ENCODE measurements at places on chromosomes 12 and 14.

GRCh38 chr12:12582193-12582881 lies 19.7 kb upstream of the DUSP16 start:
- DNase-seq, result no peak

GRCh38 chr14:74504412-74504811 lies 10.8 kb downstream of the ISCA2 start:
- no peak for DNase-seq

- DNase-seq, result no peak
Measured at GRCh38 chr12:44780221-44780790, 95.8 kb downstream of the NELL2 start.

DNA sequence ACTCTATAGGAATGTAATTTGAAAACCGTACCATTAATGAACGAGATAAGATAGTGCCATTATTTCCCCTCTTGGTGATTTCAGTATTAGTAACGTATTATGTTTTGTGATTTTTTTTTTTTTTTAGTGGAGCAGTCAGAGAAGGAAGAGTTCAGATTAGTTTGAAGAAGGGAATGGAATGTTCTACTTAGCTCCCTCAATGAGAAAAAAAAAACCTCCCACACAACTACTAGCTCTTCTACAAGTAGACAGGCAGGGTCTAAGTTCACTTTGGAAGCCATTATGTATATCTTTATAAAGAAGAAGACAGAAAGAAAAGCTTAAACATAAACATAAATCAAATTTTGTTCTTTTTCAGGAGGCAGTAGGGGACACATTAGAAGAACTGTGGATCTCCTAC lies 27.3 kb downstream of the PNMA1 start:
- no peak for DNase-seq

- no peak for DNase-seq
Measured at GRCh38 chr14:22487941-22488340, 101.1 kb downstream of the DAD1 start.

DNA sequence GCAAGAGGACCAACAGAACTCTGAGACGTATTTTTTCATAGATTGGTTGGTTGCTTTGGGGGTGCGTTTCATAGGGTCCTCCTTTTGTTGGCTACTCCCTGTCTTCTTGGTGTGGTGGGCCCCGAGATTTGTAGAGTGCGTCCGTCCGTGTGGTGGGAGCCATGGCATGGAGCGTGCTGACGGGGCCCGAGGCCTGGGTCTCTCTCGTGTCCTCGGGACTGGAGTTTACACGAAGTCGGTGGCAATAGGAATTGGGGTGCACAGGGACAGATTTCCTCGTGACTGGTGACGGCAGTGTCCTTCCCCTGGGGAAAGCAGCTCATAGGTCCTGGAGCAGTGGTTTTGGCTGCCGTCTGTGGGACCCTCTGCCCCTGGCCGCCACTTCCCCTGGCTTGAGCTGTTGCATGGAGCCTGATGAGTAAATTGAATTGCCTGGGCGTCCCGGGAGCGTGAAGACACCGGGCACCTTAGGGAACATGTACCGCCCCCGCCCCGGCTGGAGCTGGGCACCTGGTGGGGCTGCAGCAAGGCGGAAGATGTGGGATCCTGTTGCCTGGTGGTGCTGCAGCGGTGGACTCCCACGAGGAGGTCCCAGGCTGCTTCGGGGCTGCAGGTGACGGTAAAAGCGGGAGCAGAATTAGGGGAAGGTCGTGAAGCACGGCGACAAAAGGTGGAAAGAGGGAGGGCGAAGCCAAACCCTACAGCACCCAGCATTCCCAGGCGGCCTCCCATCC lies 153.7 kb upstream of the ALG10B start:
- no peak for DNase-seq

All from activated T-helper 1 cell treated with anti-CD3 and anti-CD28 coated beads, Interleukin-2, amount 50 U/mL, for 16 hours (primary cell).